ENCODE measurements at places on chromosomes 6 and 20. TPM values are rescaled to one million over a fixed set of nuclear protein-coding genes. Genes with fewer than 3 reads are reported as not detected.

GRCh38 chr20:40967700-40968099, 60.9 kb upstream of the TOP1 start:
- no peak overlapping the region for H3K4me3 ChIP-seq
- peaks cover 4% of the 10 kb centered on the region for H3K4me1 ChIP-seq
- no peaks in the 10 kb centered on the region for H3K36me3 ChIP-seq
- DNase-seq, result no peak
- H3K27me3 ChIP-seq, result no peaks in the 10 kb centered on the region
- H3K27ac ChIP-seq, result no peak overlapping the region

GRCh38 chr6:16743664-16744210, 17.5 kb downstream of the ATXN1 start:
- no peaks in the 10 kb centered on the region for H3K27me3 ChIP-seq
- DNase-seq, result no peak
- H3K4me3 ChIP-seq, result no peak overlapping the region
- no peaks in the 10 kb centered on the region for H3K36me3 ChIP-seq
- H3K27ac ChIP-seq, result no peak overlapping the region
- H3K4me1 ChIP-seq, result peaks cover 13% of the 10 kb centered on the region

MLIP gene
- 1.6 TPM for polyA plus RNA-seq

PTP4A1 gene
- 74.9 TPM for polyA plus RNA-seq

HLA-G gene
- 7.4 TPM for polyA plus RNA-seq

- H3K4me3 ChIP-seq, result no peak overlapping the region
- H3K36me3 ChIP-seq, result no peaks in the 10 kb centered on the region
- no peaks in the 10 kb centered on the region for H3K27me3 ChIP-seq
- no peak overlapping the region for H3K27ac ChIP-seq
- no peak for DNase-seq
These were observed 403 bp downstream of the CDH26 start for GRCh38 chr20:59958626-59959025.

GRCh38 chr6:2993755-2994317, 5.9 kb upstream of the NQO2 start:
- no peak overlapping the region for H3K4me3 ChIP-seq
- H3K27ac ChIP-seq, result no peak overlapping the region
- peak; percentile 61 for DNase-seq
- peaks cover 13% of the 10 kb centered on the region for H3K4me1 ChIP-seq

RNF39 gene
- 2.7 TPM for polyA plus RNA-seq

DNA sequence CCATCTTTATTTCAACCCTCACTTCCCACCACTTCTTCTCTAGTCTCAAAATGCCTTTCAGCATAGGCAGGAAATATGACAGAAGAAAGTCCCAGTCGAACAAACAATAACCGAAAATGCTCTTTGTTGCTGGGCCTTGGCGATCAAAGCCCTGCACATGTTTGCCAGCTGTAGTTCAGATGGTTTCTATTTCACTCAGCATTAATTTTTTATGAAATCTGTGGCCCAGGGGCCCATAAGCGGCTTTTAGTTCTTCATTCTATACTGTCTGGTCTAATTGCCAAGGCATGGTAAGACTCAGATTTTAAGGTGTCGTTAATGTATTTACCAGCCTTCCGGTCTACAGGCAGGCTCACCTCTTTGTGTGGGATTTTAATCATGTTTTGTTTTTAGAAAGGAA, 10.9 kb upstream of the F13A1 start:
- no peaks in the 10 kb centered on the region for H3K4me1 ChIP-seq
- no peak for DNase-seq
- H3K27ac ChIP-seq, result no peak overlapping the region
- H3K4me3 ChIP-seq, result no peak overlapping the region
- H3K27me3 ChIP-seq, result no peaks in the 10 kb centered on the region

SCRT2 gene
- 0.13 TPM for polyA plus RNA-seq

- no peaks in the 10 kb centered on the region for H3K27me3 ChIP-seq
- no peak overlapping the region for H3K27ac ChIP-seq
- DNase-seq, result no peak
- H3K36me3 ChIP-seq, result no peaks in the 10 kb centered on the region
- H3K4me3 ChIP-seq, result no peak overlapping the region
These were observed 13.7 kb downstream of the RBCK1 start for GRCh38 chr20:421685-422250.

DNA sequence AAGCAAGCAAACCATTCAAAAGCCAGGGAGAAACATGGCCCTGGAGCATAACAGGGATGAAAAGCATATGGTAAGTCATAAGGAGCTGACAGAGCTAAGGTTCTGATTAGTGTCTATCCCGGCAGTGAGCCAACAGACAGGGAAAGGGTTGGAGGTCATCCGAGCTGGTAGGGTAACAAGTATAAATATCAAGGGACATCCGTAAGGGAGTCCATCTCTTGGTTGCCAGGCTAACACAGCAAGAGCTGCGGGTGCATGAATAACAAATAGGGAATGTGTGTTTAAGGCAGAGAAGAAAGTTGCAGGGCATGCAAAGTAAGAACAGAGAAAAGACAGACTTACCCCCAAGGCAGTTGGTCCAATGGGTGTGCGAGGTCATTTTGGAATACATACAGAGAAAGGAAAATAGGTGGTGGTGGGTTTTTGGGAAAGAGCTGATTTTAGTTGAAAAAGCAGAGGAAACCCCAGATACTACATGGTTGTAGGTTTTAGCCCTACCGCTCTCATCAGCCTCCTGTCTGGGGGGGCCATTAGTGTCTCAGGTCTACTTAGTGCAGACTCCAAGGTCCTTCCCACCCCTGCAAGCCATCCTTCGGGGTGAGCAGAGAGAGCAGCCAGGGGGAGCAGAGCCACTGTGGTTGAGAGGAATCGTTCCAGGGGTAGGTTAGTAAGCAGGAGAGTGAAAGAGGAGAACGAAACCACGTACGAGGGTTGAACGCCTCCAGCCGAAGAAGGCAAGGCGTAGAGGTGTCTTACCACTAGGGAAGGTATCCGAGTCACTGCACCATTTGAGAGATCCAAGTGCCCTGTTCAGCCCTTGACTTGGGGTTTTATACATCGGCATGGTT, at the start of gene ERVFRD-1:
TSS of gene ERVFRD-1 (minus strand) at position 805 of the 848 bp plus-strand sequence. CDS start 6,415 bp downstream, outside the sequence.
- H3K27me3 ChIP-seq, result no peaks in the 10 kb centered on the region
- H3K36me3 ChIP-seq, result no peaks in the 10 kb centered on the region
- H3K4me3 ChIP-seq, result no peak within 1 kb of the TSS
- DNase-seq, result no peak
- peaks cover 3% of the 10 kb centered on the region for H3K4me1 ChIP-seq
- H3K27ac ChIP-seq, result no peak within 1 kb of the TSS

DNA sequence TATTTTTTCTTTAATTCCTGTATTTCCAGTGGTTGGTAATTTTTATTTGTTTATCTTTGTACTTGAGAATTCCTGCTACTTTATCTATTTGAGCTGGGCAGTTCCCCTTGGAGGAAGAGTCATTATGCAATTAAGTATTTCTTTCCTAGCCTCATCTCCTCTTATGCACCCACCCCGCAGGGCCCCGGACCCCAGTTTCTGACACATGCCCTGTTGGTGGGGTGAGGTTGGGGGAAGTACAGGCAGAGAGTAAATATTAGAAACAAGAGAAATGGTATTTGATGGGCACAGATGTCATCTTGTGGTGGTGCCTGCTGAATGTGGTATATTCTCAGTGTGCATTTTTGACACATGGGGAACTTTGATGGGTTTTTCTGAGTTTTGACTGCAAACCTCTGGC, 602.7 kb upstream of the NOX3 start:
- DNase-seq, result no peak
- H3K4me1 ChIP-seq, result peaks cover 11% of the 10 kb centered on the region
- H3K4me3 ChIP-seq, result no peak overlapping the region
- H3K27ac ChIP-seq, result no peak overlapping the region

DNA sequence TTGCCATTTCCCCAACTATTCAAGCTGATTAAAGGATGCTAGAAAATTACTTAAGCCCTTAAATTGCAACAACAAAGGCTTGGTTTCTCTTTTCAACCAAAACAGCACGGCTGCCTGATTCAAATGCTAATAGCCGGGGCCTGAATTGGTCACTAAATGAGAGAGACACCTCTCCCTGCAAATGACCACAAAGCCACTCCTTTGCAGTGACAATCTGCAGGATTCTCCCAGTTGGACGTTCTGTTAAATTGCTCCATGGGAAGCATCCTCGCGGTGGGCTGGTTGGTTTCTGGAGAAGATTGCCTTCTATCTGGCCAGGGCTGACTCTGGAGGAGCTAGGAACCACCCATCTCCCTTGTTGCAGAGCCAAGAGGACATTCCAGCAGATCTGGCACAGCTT, 29.7 kb upstream of the TBXT start:
- no peak for DNase-seq
- H3K4me1 ChIP-seq, result no peaks in the 10 kb centered on the region
- H3K36me3 ChIP-seq, result no peaks in the 10 kb centered on the region
- no peak overlapping the region for H3K4me3 ChIP-seq

DNA sequence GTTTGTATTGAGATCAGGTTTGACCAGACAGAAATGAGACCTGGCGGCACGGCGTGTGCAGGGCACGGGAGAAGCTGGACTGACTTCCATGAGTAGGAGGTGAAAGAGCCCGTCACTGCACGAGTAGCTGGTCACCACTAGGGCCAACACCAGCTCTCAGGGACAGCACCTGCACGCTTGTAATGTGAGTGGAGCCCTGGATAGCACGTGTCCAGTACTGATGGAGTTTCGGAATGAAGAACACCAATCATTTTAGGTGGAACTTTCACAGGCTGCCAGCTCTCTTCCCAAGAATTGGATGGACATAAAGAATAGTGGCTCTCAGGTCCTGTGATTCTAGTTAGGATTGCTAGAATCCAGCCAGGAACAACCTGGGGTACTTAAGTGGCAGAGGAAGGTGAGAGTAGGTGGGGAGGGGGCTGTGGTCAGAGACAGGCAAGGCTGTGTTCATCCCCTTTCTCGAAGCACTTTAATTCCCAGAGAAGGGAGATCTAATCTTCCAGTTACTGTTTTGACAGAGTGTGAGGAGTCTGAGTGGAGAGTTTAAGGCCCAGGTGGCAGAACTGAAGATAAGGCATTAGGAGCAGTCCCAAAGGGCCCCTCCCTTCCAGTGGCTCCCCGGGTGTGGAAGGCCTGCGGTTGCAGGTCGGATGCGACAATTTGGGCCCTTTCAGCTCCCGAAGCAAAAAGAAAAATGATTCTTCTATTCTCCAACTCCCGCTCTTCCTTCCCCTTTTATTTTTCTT, 314.8 kb downstream of the QKI start:
- no peaks in the 10 kb centered on the region for H3K36me3 ChIP-seq
- no peak overlapping the region for H3K4me3 ChIP-seq

DNA sequence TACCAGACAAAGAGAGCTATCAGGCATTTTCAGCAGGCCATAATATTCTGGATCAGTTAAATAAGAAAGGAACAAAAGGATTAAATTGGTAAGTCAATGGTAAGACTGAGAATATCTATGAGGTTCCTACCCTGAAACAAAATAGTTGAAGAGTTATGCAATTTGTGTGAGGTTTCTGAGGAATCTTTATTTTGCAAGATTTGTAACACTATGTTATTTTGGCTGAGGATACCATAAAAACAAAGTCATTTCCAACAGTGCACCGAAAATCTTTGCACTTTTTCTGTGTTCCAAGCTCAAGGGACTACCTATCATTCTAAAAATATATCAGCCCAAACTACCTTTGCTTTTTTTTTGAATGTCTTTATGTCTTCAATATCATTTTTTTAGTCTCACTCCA, 383.3 kb upstream of the CITED2 start:
- H3K27me3 ChIP-seq, result no peaks in the 10 kb centered on the region
- no peak overlapping the region for H3K4me3 ChIP-seq
- H3K4me1 ChIP-seq, result peaks cover 39% of the 10 kb centered on the region
- DNase-seq, result no peak

SOX18 gene
- polyA plus RNA-seq, result 7.9 TPM

DNA sequence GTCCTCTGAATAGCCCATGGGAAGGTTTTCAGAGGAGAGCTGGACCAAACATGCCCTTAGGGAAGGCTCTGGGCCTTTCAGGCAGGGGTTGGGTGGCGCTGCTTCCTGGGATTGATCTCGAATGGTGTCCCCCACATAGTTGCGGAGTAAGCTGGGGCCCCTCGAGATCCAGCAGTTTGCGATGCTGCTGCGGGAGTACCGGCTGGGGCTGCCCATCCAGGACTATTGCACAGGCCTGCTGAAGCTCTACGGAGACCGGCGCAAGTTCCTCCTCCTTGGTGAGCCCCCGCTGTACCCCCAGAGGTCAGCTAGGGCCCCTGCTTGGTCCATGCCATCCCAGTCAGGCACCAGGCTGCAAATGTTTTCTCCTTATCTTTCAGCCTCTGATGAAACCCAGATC, 19.3 kb downstream of the CCM2L start:
- H3K4me1 ChIP-seq, result peaks cover 5% of the 10 kb centered on the region
- no peaks in the 10 kb centered on the region for H3K27me3 ChIP-seq
- DNase-seq, result no peak
- no peak overlapping the region for H3K4me3 ChIP-seq
- H3K27ac ChIP-seq, result no peak overlapping the region

IL17A gene
- not detected for polyA plus RNA-seq

GRCh38 chr6:48150701-48151100, 39.7 kb upstream of the PTCHD4 start:
- no peaks in the 10 kb centered on the region for H3K36me3 ChIP-seq
- H3K4me1 ChIP-seq, result no peaks in the 10 kb centered on the region
- no peaks in the 10 kb centered on the region for H3K27me3 ChIP-seq
- H3K4me3 ChIP-seq, result no peak overlapping the region
- no peak overlapping the region for H3K27ac ChIP-seq

DNA sequence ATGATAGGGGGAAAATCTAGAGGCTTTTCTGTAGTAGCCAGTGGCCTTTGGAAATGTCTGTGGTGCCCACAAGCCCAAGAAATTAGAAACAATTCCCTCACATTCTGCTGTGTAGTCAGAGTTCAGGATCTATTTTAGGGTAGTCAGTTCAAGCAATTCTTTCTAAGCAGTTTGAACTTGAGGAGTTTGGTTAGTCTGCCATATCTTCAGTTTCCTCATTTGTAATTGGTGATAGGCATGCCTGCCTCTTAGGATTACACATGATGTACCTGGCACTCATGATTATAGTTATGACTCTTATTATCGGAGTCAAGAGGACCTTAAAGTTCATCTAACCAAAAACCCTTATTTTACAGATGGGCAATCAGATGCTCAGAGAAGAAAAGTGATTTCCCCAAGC, 21.2 kb upstream of the MEP1A start:
- H3K36me3 ChIP-seq, result no peaks in the 10 kb centered on the region
- no peak overlapping the region for H3K27ac ChIP-seq
- no peaks in the 10 kb centered on the region for H3K27me3 ChIP-seq
- peaks cover 10% of the 10 kb centered on the region for H3K4me1 ChIP-seq
- DNase-seq, result no peak

DNA sequence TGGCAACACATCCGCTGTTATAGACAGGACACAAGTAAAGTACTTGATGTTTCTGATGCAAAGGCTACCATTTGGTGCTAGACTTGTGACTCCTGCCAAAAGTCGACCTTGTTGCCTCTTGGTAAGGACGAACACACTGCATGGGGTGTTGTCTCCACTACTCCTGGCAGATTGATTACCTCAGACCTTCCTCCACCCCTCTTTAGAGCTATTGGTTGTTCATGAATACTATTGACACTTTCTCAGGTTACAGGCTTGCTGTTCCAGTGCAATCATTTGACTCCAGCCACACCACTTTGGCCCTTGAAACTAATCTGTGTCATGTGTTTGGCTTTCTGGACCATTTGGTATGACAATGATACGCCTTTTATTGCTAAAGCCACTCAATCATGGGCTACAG, 62.3 kb downstream of the TRMT11 start:
- no peak for DNase-seq
- no peak overlapping the region for H3K27ac ChIP-seq
- H3K4me3 ChIP-seq, result no peak overlapping the region
- peaks cover 3% of the 10 kb centered on the region for H3K4me1 ChIP-seq
- no peaks in the 10 kb centered on the region for H3K36me3 ChIP-seq

ZNF165 gene
- polyA plus RNA-seq, result 23.2 TPM

HLA-DQA1 gene
- polyA plus RNA-seq, result 33.9 TPM

Measured in testis (tissue), 5 donors.